SJCRH30 (cell line): ENCODE measurements at places on chromosomes 1 and 21.

GRCh38 chr1:190480231-190480630 lies 2.6 kb upstream of the BRINP3 start:
- no peak overlapping the region for H3K4me3 ChIP-seq
- no peaks in the 10 kb centered on the region for H3K4me1 ChIP-seq
- no peaks in the 10 kb centered on the region for H3K36me3 ChIP-seq

DNA sequence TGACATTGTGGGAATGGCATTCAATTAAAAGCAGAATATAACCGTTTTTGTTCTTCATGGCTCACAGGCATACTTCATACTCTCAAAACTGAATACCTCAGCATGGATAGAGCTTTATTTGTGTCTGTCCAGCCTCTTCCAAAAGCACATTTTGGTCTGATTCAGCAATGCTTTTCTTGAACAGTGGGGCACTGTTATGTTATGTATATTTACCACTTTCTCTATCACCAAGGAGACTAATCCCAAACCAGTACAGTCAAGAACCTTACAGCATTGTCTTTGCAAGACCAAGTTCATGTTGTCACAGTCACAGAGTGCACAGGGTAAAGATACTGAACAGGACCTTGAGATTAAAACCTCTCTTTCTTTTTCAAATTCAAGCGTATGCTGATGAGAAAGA lies 582.8 kb downstream of the PTBP2 start:
- H3K4me3 ChIP-seq, result no peak overlapping the region
- no peak overlapping the region for H3K27ac ChIP-seq
- no peaks in the 10 kb centered on the region for H3K36me3 ChIP-seq
- no peaks in the 10 kb centered on the region for H3K4me1 ChIP-seq
- DNase-seq, result no peak

DNA sequence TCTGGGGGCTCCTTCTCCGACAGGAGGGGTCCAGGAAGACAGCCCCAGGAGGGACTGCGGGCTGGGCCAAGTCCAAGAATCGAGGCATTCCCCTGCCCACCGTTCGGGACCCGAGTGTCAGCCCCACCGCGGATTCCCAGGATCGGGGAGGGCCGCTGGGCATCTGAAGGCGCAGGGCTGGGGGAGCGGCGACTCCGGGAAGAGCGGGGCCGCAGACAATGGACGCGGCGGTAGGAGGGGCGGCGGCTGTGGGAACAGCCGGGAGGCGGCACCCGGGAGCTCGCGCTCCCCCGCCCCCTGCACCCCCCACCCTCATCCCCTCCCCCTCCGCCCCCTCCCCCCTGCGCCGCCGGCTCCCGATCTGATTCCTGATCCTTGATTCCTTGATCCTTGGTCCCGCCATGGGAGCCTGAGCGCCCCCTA lies at the start of gene VANGL2:
Gene VANGL2 (plus strand): TSS at position 342 of the 423 bp plus-strand sequence. CDS start 15,274 bp downstream, outside the sequence.
- H3K27me3 ChIP-seq, result no peaks in the 10 kb centered on the region
- H3K4me3 ChIP-seq, result peak within 1 kb of the TSS; percentile 92
- peak within 1 kb of the TSS; percentile 67 for H3K27ac ChIP-seq
- peak; percentile 85 for DNase-seq

- H3K27me3 ChIP-seq, result peaks cover 11% of the 10 kb centered on the region; the same call in 1 of the 2 replicates
- H3K4me3 ChIP-seq, result no peak overlapping the region
- no peaks in the 10 kb centered on the region for H3K4me1 ChIP-seq
- peak; percentile 23 for DNase-seq
Observed at GRCh38 chr1:11611638-11612327, 42.4 kb downstream of the FBXO2 start.

DNA sequence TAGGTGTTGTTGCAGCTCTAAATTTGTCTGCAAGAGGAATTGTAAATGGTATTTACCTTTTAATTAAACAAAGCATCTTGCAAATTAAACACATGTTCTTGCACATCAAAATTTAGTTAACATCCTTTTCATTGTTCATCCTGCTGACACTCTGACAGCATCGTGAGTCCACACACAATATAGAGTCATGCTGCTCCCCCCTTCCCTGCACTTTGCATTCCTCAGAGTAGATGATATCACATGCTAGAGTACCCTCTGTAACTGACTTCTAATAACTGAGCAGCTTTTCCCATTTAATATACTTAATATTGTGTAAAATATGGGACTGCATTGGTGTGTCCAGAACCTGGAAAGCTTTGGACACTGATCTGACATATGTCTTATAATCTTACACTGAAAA lies 138.8 kb upstream of the DPYD start:
- H3K4me1 ChIP-seq, result no peaks in the 10 kb centered on the region
- no peak overlapping the region for H3K4me3 ChIP-seq
- H3K36me3 ChIP-seq, result no peaks in the 10 kb centered on the region
- DNase-seq, result no peak
- H3K27me3 ChIP-seq, result peaks cover 3% of the 10 kb centered on the region; the same call in 1 of the 2 replicates

- peaks cover 58% of the 10 kb centered on the region for H3K4me1 ChIP-seq
- H3K4me3 ChIP-seq, result no peak overlapping the region
- H3K36me3 ChIP-seq, result peaks cover 3% of the 10 kb centered on the region; the same call in 1 of the 2 replicates
- H3K27me3 ChIP-seq, result no peaks in the 10 kb centered on the region
Observed at GRCh38 chr1:59605184-59605583, 209.6 kb upstream of the HOOK1 start.

DNA sequence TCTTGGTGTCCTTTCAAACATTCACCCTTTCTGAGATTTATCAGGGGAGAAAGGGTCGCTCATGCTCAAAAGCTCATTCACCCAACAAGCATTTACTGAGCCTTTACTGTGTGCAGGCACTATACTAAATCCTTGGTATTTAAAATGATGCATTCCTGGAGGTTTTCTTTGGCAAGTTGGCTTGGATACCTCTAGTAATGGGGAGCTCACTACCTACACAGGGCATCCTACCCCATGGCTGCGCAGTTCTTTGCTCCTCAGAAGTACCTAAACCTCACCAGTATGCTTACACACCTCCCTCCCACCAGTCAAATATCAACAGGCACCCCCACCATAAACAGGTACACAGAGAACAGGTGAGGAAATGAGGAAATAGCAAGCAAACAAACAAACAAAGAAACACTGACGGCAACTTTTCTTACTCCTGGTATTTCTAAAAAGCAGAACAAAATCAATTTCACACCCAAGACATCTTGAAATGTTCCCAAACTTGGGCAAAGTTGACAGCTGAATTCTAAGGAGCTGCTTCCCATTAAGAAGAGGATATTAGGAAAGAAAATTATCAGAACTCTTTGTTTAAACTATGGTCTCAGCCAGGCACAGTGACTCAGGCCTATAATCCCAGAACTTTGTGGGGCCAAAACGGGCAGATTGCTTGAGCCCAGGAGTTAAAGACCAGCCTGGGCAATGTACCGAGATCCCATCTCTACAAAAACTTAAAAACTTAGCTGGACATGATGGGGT lies 104.8 kb downstream of the PSMG1 start:
- no peak overlapping the region for H3K27ac ChIP-seq
- no peaks in the 10 kb centered on the region for H3K27me3 ChIP-seq
- DNase-seq, result no peak
- H3K4me1 ChIP-seq, result no peaks in the 10 kb centered on the region
- no peak overlapping the region for H3K4me3 ChIP-seq
- H3K36me3 ChIP-seq, result no peaks in the 10 kb centered on the region

DNA sequence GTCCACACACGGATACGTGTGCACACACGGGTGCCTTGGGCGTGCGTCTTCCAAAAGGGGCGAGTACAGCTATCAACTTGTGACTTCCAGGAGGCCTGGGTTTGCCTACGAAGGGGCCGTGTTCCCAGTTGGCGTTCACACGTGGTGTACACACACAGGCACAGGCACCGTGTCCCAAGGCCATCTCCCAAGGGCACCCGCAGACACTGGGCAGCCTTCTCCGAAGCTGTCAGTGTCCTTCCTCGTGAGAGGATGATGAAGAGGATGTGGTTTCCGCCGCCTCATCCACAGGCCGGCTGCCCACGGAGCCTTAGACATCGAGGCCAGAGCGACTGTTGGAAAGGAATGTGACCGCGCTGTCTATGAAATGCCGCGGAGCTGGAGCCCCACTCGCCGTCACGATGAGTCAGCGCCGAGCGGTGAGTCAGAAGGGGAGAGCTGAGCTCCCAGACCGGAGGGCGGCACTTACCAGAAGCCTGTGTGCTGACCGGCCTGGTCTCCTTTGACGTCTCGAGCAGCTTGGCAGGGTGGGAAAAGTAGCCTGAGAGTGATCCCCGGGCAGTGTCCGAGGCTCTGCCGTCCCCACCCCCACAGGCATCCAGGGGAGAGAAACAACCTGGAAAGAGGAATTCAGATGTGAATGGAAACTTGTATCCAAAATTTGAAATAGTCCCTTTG lies 141.4 kb upstream of the ARHGEF16 start:
- peak overlapping the region; percentile 80 for H3K27ac ChIP-seq
- H3K36me3 ChIP-seq, result no peaks in the 10 kb centered on the region
- H3K4me1 ChIP-seq, result peaks cover 20% of the 10 kb centered on the region
- peak; percentile 94 for DNase-seq

DNA sequence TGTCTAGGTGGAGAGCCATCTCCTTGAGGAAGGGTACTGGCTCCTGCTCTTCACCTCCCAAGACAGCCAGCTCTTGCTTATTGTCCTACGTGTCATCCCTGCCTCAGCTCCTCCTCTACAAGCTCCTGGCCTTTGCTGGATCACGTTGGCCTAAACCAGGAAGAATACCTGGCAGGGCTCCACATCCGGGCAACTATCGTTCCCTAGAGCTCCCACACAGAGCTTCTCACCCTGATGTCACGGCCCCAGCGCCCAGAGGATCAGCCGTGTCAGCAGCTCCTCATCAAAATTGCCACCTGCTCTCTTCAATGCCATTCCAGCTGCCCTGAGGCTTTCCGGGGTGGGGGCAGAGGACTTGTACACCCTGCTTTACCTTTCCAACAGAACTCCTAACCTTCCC lies 1.9 kb upstream of the TPM3 start:
- peaks cover 32% of the 10 kb centered on the region for H3K4me1 ChIP-seq
- no peak overlapping the region for H3K4me3 ChIP-seq
- H3K27me3 ChIP-seq, result no peaks in the 10 kb centered on the region

- peaks cover 18% of the 10 kb centered on the region for H3K4me1 ChIP-seq
- no peak overlapping the region for H3K4me3 ChIP-seq
- no peaks in the 10 kb centered on the region for H3K36me3 ChIP-seq
- no peak overlapping the region for H3K27ac ChIP-seq
- DNase-seq, result no peak
- no peaks in the 10 kb centered on the region for H3K27me3 ChIP-seq
Observed at GRCh38 chr1:116314305-116314919, 58.6 kb upstream of the ATP1A1 start.

DNA sequence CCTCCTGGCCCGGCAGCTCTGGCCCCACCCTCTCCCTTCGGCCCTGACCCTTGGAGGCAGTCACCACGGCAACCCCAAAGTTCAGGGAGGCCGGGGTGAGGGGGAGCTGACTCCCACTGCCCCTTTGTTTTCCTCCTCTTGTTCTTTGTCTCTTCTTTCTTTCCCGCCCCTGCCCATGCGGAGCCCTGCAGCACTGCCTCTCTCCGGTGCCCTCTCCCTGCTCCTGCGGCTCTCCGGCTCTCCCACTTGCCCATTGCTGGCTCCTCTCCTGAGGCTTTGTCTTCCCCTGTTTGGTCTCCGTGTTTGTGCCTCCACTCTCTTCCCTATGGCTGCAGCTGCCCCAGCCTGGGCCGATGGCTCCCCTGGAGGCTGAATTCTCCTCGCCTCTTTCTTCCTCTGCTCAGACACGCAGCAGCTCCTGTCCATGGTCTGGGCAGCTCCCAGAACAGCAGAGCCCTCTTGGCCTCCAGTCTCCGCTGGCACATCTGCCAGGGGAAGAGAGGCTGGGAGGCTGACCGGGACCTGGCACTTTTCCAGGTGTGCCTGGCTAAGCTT lies 5.8 kb downstream of the CELSR2 start:
- no peaks in the 10 kb centered on the region for H3K27me3 ChIP-seq
- no peaks in the 10 kb centered on the region for H3K36me3 ChIP-seq
- no peak overlapping the region for H3K27ac ChIP-seq
- H3K4me3 ChIP-seq, result no peak overlapping the region
- no peak for DNase-seq

- H3K27ac ChIP-seq, result no peak overlapping the region
- H3K4me1 ChIP-seq, result no peaks in the 10 kb centered on the region
- H3K27me3 ChIP-seq, result no peaks in the 10 kb centered on the region
Observed at GRCh38 chr1:89166705-89167104, 9.1 kb downstream of the GBP7 start.

GRCh38 chr1:65483993-65484754 lies 63.7 kb downstream of the LEPR start:
- no peak overlapping the region for H3K4me3 ChIP-seq
- H3K4me1 ChIP-seq, result no peaks in the 10 kb centered on the region
- no peaks in the 10 kb centered on the region for H3K27me3 ChIP-seq
- H3K27ac ChIP-seq, result no peak overlapping the region
- H3K36me3 ChIP-seq, result no peaks in the 10 kb centered on the region
- DNase-seq, result no peak

DNA sequence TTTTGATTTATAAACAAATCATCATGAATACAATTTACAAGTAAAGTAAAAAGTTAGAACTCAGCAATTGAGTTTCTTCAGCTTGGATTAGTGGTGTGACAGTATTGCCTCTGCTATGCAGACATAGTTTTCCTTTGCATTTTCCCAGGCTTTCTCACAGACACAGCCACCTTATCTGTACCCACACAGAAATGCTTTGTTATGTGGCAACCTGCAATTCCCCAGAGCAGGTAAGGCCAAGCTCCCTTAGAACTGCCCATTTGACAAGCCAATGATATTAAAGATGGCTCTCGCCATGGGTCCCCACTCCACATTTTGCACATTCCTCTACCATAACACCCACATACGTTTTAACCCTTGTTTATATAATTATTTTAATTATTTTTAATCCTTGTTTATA lies 14.2 kb downstream of the FMO5 start:
- H3K4me1 ChIP-seq, result no peaks in the 10 kb centered on the region
- no peak overlapping the region for H3K4me3 ChIP-seq
- no peak for DNase-seq

GRCh38 chr1:55725378-55725777 lies 510.2 kb upstream of the USP24 start:
- H3K36me3 ChIP-seq, result no peaks in the 10 kb centered on the region
- peak overlapping the region; percentile 94 for H3K27ac ChIP-seq
- DNase-seq, result no peak
- no peak overlapping the region; the same call in 1 of the 2 replicates for H3K4me3 ChIP-seq

DNA sequence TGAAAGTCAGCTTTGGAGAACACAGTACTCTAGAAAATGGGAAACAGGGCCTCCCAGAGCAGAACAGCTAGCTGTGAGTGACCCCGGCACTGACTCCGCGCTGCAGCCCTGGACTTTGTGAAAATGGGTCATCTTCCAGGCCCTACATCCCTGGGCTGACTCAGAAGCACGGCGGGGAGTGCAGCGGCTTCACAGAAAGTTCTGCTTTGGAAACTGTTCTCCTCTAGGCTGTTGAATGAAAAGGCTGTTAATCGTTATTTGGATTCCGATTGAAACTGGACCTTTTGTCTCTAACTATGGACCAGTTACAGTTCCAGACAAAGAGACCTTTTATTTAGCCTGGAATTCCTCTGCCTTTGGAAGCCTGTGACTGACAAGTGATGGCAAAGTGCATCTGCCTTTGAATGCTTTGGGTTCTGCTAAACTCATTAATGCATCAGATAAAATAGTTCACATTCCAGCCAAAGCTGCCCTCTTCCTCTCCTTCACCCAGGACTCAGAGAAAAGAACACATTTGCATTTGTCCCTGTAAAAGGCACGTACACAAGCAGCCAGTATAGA lies 144.9 kb upstream of the HOOK1 start:
- H3K4me3 ChIP-seq, result no peak overlapping the region
- peaks cover 36% of the 10 kb centered on the region for H3K4me1 ChIP-seq
- peak overlapping the region; percentile 90 for H3K27ac ChIP-seq
- DNase-seq, result peak; percentile 86
- no peaks in the 10 kb centered on the region for H3K36me3 ChIP-seq
- H3K27me3 ChIP-seq, result no peaks in the 10 kb centered on the region
